ENCODE measurements at places on chromosomes 2 and 18.
A peak's percentile ranks its signal among the peaks of the same experiment; 100 is the strongest.

- no peak for DNase-seq
Observed at GRCh38 chr2:201413143-201413542, 38.1 kb downstream of the TRAK2 start.

DNA sequence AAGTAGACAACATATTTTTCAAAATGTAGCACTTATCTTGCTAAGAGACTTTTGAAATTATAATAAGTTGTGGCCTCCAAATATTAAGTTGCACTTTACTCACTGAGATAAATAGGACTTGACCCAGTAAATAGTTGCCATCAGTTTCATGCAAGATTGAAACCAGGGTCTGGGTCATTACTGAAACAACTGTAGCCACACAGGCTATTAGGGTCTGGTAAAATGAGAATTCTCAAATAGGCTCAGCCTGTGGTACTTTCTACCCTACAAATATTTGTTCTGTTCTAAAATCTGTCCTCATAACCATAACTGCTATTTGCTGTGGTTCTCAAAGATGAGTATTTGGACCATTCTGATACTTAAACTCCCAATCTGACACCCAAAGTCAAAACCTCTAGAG, 115.4 kb upstream of the STK17B start:
- no peak for DNase-seq

DNA sequence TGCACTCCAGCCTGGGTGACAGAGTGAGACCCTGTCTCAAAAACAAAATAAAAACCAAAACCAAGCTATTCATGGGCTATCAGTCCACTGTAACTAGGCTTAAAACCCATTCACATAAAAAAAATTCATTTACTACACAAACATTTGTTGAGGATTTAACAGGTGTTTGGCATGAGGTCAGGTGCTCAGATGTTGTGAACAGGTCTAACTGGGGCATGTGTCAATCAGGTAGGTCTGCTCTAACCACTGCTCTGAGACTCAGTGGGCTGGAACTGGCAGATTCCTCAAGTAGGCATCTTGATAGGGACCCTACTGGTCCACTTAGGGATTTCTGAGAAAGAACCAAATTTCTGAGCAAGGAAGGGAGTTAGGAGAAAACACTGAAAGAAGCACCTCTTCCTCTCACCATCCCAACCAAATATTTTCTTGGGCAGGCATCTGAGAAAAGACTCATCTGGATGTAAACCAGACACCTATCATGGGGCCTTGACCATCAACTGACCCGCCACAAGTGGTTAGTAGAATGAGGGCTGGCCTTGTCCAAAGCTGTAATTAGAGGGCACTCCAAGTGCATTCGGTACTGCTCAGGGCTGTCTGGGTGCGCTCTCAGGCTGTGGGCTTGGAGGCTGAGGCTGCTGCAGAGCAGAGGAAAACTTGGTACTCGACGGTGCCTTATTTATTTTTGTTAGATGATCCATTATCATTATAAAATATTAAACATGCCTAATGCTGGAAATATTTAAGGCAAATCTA, 33.9 kb downstream of the WIPF1 start:
- DNase-seq = no peak

DNA sequence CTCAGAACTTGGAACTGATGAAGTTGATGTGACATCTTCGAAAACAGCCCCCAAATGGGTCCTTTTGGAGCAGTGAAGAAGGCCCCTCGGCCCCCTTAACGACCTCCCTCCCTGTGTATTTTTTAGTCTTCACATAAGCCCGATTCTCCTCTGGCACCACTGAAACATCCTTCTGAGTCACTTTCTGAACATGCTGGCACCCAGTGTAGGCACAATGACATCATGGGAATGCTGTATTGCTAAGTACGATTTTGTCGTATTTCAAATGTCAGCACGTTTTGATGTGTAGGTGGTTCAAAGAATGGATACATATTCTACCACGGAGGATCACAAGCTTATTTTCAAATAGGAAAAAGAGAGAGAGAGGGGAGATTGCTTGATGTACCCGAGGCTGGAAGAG, 111.7 kb upstream of the RIOK3 start:
- DNase-seq = no peak

DNA sequence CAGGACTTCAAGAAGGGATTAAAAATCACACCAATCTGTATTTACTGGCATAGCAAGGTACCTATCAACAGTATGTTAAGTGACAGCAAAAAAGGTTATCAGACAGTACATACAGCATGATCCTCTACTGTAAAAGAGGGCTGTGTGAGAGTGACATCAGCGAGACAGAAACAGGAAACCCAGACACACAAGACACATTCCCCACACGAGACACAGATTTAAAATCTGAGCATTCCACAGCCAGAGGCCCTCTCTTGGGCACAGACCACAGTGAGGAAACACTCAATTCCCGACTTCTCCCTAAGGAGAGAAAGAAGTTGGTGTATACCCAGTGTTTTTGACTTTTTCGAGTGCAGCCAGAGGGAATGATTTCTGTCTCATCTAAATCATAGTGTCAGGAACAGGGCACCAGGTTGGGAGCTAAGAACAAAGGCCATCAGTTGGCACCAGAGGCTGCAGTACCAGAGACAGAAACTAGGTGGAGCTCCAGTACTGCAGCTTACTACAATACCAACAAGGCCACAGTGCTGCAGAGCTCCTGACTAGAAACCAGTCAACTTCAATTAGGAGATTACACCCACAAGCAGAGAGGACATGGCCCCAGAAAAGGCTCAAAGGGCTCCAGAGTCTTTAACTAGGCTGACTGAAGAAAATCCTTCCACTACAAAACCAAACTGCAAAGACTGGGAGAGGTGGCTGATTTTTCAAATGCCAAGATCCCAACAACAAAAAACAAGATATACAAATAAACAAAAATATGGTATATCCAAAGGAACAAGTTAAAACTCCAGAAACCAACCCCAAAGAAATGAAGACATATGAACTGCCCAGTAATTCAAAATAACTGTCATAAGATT, 41.0 kb downstream of the UNC50 start:
- DNase-seq = peak; percentile 68

DNA sequence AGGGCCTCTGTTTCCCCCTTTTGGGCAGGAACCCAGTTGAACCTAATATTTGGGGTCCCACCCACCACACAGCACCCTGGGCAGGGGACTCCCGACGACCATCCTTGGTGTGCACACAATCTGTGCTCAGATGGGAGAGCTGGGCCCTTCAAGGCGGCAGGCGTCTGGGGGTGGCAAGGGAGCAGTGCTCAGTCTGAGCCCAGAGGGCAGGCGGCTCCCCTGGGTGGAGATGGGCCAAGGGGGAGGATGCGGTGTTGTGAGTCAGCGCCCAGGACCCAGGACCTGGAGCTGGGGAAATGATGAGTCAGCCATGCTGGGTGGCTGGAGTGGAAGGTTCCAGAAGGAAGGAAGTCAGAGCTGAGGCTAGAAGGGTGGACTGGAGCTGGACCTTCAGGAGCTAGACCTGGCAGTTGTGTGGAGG, 3.8 kb downstream of the PROM2 start:
- DNase-seq = peak; percentile 82

DNA sequence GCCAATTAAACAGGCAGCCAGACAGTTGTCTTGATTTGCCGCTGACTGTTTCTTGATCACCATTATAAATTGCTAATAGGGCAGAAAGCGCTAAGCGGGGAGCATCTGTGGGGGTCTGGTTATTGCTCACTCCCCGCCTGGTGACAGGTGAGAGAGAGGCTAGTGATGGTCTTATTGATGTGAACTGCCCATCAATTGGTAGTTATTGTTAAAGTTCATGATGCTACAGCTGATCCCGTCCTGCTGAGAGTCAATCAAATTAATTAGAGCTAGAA, 148.5 kb downstream of the LNPK start:
- no peak for DNase-seq

DNA sequence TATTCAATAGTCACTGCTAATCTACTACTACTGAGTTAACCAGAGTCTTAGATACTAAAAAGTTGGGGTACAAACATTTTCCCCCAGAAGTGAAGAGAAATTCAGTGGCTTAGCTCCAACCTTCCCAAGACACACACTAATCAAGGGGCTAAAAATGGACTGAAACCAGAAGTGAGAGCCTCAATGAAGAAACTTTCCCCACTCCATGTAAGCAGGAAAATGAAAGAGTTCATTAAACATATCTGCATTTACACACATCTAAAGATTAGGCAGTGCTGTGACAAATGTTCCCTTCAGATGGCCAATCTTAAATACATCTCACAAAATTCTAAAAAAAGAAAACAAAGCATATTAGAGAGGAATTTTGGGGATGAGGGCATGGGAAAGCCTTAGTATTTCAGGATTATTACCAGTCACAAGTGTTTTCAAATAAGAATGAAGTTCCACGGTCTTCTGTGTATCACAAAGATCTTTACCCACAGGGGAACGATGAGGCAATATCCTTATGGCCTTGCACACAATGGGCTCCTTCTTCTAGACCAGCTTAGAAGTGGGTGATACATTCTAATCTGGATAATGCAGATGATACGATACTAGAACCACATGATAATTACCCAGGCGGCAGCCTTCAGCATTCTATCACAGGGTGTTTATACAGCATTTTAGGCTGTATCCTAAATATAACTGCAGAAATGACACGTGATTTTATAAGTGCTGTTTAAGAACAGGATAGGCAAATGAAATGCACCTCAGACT, 17.1 kb downstream of the ANKRD44 start:
- DNase-seq = no peak

DNA sequence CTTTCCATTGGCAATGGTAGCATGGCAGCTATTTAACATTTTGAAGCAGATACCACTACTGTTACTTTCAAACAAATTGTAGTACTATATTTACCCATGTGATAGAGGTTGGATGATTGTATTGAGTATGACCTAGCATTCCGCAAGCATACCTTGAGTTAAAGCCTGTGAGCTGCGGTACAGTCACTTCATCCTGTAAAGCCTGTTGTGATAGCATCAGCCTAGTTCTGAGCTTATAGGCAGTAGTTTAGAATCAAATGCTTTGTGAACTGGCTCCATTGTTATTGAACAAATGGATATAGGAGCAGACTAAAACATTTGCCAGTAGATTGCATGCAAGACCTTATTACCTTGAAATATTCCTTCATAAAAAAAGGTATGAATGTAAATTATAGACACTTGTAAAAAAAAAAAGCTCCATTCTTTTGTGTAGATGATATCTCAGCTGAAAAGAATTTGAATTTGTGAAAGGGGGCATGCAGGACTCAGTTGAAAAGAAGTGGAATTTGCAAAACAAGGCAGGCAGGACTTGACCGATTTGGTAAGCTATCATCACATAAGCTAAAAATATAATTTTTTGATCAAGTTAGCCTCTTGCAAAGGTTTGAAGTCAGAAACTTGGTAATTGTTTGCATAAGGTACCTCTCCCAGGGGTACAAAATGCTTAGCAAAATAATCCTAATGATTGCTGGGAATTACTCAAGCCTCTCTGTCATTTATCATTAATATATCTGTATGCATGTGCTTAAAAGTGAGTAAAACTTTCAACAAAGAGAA, 138.5 kb upstream of the ITGA4 start:
- no peak for DNase-seq

- DNase-seq = no peak
Observed at GRCh38 chr2:49037197-49037596, 117.1 kb downstream of the FSHR start.

- no peak for DNase-seq
Observed at GRCh38 chr2:115460008-115460407, 1017.6 kb downstream of the DPP10 start.

DNA sequence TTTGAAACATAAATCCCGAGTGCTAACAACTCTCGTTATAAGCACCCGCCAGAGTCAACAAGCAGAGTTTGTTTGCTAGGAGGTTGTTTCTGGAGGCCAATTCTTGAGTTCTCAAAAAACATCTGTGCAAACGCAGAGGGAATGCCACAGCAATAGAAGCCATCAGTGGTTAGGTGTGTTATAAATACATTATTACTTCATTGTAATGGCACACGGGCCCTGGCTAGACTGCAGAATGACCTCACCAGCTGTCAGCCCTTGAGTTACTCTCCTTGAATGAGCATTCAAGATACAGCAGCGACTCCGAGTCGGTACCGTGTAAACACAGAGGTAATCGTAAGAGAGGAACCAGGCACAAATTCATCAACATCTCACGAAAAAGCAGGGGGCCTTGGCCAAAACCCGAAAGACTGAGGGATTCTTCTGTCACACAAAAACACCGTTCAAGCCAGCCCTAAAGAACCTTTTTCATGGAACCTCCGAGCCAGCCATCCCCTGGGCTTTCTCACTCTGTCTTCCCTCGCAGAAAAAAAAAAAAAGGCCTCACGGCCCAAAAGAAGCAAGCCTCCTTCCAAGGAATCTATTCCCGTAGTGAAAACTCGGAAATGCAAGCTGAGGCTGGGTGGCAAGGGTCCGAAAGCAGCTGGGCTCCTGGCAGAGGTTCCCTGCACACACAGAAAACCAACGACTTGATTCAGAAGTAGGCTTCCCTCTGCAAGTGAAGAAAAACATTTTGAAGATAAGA, 133.7 kb upstream of the MEIS1 start:
- DNase-seq = no peak

DNA sequence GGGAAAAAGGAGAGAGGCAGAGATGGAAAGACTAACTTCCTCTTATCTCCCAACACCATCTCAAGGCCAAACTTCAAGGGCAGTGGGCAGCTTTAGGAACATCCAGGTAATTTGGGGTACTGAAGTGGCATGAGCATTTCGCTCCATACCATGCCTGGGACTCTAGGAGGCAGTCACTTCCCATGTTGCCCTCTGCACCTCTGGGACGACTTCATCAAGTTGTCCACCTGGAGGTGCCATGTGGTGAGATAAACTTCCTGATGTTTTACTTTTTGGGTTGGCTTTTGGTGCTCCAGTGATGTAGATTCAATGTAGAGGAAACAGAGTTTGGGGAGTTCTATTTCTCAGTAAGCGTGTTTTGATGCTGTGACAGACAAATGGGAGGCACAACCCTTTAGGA, 56.3 kb upstream of the UPP2 start:
- no peak for DNase-seq

GRCh38 chr2:10768063-10768507, 44.5 kb downstream of the PDIA6 start:
- DNase-seq = no peak

DNA sequence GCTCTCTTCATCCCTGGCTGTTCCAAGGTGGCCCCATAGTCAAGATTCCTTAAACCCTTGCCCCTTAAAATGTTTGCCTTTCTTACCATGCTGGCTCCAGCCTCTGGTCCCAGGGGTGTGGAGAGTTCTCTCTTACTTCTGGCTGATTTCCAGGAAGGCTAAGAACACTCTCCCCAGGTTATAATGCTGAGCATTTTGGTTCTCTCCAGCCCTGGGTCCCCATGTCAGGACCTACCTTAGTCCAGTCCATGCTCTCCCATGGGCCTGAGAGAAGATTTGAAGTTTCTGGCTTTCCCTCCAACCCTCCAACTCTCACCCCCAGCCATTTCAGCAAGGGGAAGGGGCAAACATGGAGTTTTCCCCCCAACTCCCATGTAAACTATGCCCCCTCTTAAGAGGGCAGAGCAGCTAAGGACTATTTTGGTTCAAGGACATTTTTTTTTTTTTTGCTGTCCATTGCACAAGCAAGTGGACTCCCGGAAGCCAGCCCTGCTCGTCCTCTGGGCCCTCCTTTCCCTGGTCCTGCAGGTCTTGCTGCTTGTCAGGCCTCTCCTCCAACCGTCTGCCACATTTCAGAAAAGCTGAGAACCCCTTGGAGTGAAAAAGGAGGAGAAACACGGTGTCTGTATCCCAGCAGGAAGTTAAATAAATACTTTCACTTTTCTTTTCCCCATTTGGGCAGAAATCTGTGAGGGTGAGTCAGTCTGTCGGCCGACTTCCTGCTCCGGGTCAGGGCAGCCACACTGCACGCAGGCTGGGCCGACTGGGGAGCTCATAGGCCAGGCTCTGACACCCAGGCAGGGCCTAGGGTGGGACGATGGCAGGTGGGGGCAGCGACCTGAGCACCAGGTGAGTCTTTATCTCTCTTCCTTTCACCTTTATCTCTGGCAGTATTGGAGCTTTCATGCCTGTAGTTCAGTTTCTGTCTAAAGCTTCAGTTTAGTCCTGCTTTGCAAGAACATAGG, at the start of gene SP140L:
Gene SP140L, plus strand, starts transcription at position 741 of the 965 bp plus-strand sequence. Its CDS starts 77 bp downstream, at position 818.
- peak; percentile 89 for DNase-seq
